ENCODE measurements at places on chromosomes 2 and 18. TPM values are rescaled to one million over a fixed set of nuclear protein-coding genes. Genes with fewer than 3 reads are reported as not detected.

GRCh38 chr2:37472959-37473358, 128.5 kb downstream of the QPCT start:
- DNase-seq = no peak

DNA sequence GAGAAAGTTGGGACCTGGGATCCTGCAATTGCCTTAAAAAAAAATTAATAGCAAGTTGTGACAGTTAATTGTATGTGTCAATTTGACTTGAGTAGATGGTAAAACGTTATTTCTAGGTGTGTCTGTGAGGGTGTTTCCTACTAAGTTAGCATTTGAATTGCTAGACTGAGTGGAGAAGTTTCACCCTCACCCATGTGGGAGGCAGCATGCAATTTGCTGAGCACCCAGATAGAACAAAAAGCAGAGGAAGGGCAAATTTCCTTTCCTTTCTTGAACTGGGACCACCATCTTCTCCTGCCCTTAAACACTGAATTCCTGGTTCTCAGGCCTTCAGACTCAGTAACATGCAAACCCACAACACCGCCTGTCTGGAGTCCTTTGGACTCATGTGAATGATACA, 455.7 kb downstream of the GALR1 start:
- DNase-seq = no peak

- DNase-seq = no peak
Measured at GRCh38 chr2:224836263-224836662, 120.1 kb upstream of the CCDC195 start.

- DNase-seq = no peak
Measured at GRCh38 chr2:224860786-224861185, 144.6 kb upstream of the CCDC195 start.

DNA sequence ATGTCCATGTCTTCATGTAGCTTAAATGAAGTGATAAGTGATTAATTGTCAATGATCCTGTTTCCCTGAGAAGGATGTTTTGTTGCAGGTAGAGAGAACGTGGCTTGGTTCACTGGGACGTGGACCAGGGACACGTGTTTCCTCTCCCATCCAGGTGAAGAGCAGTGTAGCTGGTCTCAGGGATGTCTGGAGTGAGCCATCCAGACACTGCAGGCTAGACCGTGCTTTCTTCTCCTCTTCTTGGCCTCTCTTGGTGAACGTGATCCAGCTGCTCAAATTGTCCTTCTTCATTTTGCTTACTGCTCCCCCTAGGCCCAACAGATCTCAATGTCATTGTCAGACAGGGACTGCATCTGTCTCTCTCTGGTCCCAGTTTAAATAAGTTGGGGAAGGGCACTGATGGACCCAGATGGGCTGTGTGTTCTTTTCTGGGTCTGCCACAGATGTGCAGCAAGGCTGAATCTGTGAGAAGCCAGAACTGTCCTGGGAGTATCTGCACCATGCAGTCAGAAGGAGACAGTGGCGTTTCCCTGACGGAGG, 263.8 kb downstream of the CYRIA start:
- no peak for DNase-seq

DNA sequence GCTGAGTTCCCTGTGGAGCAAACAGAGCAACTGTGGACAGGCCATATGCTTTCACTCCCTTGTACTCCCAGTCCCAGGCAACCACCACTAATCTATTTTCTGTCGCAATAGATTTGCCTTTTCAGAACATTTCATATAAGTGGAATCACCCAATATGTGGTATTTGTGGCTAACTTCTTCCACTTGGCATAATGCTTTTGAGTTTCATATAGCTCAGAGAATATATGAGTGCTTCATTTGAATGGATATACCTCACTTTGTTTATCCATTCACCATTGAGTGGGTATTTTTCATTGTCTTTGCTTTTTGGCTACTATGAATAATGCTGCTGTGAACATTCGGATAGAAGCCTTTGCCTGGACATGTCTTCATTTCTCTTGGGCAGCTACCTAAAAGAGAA, 151.9 kb downstream of the CERS6 start:
- no peak for DNase-seq

- no peak for DNase-seq
Measured at GRCh38 chr2:158221063-158222020, 119.7 kb downstream of the UPP2 start.

DNA sequence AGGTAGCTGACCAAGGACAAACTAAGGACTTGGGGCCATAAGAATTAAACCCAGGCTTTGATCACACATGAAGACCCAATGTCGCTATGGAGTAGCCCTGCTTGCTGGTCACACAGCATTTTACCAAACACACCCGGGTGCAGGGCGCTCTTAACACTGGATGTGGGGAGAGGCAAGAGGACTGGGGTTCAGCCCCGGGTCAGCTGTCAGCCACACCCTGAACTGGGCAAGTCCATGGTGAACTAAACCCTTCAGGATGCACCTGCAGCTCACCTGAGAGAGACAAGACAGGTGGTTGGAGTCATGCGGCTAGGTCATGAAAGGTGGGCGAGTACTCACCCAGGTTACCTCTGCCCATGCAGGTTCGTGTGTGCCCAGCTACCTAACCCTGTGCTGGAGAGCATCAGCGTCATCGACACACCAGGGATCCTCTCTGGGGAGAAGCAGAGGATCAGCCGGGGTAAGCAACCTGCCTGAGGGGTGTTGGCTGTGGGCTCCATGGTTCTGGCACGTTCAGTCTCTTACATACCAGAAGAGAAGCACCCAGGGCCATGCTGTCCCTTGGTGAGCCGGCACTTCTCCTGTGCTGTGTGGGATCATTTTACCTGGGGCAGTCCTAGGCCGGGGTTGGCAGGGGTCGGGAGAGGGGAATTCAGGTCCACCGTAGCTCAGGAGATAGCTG, 15.2 kb downstream of the EHD3 start:
- DNase-seq = no peak

Gene MSTN
- not detected for total RNA-seq

Gene RAPGEF4
- total RNA-seq = 8.7 TPM

Gene ACADL
- total RNA-seq = not detected

Gene UGT1A10
- not detected for total RNA-seq

Gene IFIH1
- total RNA-seq = not detected

Data from glutamatergic neuron (in vitro differentiated cells).